ENCODE measurements at places on chromosomes 6 and 20. TPM values are rescaled to one million over a fixed set of nuclear protein-coding genes. Genes with fewer than 3 reads are reported as not detected.

DNA sequence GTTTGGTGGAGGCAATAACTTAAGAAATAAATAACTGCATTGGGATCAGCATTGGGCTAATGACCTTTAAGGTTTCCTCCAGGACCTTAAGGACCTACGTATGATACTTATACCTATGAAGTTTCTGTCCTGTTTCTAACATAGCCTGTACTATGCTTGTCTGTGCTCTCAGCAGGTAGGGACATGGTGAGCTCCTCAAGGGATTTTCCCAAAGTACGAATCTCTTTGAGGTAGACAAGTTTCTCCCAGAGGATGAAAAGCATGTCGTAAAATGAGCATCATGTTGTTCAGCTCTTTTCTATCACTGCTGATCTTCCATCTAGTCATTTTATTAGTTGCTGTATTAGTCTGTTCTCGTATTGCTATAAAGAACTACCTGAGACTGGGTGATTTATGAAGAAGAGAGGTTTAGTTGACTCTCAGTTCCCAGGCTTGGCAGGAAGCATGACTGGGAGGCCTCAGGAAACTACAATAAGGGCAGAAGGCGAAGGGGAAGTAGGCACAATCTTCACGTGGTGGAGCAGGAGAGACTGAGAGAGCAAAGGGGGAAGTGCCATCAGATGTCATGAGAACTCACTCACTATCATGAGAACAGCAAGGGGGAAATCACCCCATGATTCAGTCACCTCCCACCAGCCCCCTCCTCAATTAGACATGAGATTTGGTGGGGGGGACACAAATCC is 77.8 kb upstream of the TGM3 start:
- DNase-seq: no peak

- DNase-seq: no peak
Observed at GRCh38 chr6:152189736-152190135, 382.3 kb downstream of the ESR1 start.

- no peak for DNase-seq
Observed at GRCh38 chr6:11011787-11012234, 32.3 kb downstream of the ELOVL2 start.

DNA sequence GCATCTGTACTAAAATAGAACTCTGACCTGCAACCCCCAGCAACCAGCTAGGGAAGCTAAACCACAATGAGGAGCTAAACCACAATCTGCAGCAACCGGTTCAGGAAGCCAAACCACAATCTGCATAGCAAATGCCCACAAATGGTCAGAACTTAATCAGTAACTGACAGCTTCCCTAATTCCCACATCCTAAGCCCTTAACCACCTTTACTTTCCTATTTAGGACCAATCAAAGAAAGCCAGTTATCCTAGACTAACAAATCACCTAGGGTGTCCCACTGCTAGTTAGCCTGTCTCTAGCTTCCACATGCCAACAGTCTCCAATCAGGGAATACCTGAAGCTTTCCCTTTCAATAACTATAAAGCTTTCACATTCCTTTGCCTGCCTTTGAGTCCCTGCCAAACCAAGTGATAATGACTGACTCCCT is 424.6 kb upstream of the PTCHD4 start:
- DNase-seq: no peak

- DNase-seq: no peak
Observed at GRCh38 chr6:43297644-43298564, at the start of gene SLC22A7. Gene SLC22A7, plus strand, starts transcription at chr6:43298260. Its CDS starts 99 bp downstream, at chr6:43298359.

- peak; percentile 84 for DNase-seq
Observed at GRCh38 chr6:164085091-164086075, 670.9 kb downstream of the QKI start.

DNA sequence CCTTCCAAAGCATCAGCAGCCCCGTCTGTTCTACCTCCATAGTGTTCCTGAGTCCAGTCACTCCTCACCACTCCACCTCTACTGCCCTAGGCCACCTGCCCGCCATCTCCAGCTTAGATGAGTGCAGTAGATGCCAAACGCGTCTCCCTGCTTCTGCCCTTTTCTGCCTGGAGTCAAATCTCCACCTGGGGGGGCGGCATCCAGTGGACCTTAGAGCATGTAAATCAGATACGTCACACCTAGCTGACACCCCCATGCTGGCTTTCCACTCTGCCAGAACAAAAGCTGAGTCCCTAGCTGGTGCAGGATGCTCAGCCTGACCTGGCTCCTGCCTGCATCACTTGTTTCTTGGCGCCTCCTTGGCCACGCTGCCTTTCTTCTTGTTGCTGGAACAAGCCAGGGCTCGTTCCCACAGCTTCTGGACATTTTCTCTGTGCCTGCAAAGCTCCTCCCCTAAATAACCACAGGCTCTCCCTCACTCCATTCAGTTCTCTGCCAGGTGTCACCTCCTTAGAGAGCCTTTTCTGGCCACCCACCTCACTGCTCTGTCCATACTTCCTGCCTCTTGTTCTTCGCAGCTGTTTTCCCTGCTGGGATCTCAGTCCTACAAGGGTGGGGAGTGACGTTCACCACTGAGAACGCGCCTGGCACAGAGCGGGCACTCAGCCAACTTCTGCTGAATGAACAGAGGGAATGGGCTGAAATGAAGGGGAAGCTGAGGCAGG is 5.8 kb downstream of the DDR1 start:
- DNase-seq: no peak

GRCh38 chr20:1072258-1072657 is 46.1 kb upstream of the PSMF1 start:
- DNase-seq: no peak

GRCh38 chr6:69128411-69128810 is 493.3 kb downstream of the ADGRB3 start:
- DNase-seq: no peak

DNA sequence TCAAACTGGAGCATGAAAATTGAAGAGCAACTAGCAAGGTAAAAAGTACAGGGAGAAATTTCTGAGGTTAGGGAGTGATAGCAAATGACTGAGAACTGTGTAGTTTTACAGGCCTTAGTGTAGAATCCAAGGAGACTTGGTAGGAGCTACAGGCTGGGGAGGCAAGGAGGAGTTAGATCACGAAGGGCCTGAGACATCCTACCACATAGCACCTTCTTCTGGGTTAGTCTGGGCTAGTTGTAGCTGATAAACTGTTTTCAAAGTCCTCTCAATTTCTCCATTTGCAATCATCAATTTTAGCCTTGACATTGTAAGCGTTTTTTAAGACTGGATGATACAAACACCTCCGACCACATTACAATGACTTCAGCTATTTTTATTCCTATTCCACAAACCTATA is 209.7 kb downstream of the TMEM200A start:
- DNase-seq: no peak

GRCh38 chr6:48080227-48081009 is 30.6 kb downstream of the PTCHD4 start:
- DNase-seq: peak; percentile 18

DNA sequence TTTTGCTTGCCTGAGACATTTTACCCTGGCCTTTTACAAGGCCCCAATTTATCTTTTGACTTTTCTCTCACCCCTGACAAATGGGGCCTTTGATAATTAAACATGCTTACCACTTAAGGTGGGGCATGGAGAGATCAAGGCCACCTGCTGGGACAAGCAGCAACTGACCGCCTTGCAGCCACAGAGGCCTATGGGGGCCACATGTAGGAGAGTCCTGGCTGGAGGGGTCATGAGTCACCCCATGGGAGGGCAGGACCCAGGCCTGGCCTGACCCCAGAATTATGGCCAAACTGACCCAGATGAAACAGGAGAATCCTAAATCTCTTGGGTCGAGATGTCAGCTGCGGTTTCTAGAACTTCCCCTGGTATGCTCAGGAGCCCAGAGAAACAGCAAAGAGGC is 8.5 kb upstream of the OCSTAMP start:
- DNase-seq: no peak

GRCh38 chr6:83613378-83613777 is 95.5 kb downstream of the SNAP91 start:
- DNase-seq: no peak

GRCh38 chr20:54337144-54337543 is 129.3 kb downstream of the PFDN4 start:
- no peak for DNase-seq

- no peak for DNase-seq
Observed at GRCh38 chr20:57398231-57398821, 7.1 kb downstream of the RBM38 start.

DNA sequence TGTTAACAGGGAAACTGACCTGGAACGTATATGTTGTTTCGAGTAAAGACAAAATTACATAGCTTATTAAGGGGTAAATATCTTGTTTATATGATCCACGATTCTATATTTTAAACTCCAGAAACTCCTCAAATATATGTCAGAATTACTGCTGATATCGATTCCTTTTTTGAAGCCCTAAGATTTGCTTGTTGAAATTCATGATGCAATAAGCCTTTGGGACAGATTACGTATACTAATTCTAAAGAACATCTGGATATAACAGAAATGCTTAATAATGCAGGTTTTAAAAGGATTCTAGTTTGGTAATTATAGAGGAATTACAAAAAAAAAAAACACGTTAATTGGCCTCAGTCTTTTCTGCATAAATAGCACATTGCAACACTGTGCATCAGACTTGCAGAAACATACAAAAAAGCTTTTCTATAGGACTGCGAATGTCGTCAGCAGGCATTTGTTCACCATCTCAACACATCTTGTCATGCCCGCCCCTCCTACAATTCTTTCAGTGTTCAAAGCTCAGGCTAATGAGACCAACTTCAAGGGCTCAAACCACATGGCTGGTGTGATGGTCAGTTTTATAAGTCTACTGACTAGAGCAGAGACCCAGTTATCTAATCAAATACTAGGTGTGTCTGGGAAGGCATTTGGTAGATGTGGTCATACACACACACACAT is 74.9 kb downstream of the AGPAT4 start:
- DNase-seq: no peak

GRCh38 chr6:55866128-55866527 is 9.3 kb downstream of the BMP5 start:
- DNase-seq: no peak

DNA sequence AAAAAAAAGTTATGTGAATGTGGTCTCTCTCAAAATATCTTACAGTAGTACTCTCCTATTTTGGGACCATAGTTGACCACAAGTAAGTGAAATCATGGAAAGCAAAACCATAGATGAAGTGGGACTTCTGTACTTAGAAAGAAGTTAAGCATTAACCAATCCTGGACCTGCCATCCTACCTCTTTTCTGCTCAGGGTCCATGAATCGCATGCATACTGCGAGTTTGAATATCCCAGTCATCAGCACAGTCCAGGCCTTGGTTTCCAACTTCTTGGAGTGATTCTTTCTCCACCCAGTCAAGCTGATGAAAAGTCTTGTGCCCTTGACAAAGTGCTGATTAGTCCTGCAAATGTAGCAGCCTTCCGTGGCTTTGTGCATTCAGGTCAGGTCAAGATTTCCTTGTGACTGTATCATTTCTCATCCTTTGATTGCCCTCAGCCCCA is 46.0 kb downstream of the RNF217 start:
- DNase-seq: no peak

GRCh38 chr6:6438286-6438685 is 117.8 kb upstream of the F13A1 start:
- no peak for DNase-seq

DNA sequence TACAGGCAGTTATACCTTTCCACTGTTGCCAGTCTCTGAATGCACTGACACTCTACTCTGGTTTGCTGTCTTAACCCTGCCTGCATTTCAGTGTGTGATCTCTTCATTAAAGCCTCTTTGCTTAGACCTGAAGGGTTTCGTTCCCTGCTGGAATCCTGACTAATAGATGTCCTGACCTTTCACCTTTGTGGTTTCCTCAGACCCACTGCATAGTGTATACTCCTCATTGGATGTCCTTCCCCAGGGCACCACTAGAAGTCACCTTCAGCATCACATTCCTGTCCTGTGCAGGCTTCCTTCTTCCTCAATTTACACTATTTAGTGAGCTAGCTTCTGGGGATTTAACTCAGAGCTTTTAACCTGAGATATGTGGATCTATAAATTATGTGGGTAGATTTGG is 120.6 kb downstream of the RCAN2 start:
- DNase-seq: no peak

DNA sequence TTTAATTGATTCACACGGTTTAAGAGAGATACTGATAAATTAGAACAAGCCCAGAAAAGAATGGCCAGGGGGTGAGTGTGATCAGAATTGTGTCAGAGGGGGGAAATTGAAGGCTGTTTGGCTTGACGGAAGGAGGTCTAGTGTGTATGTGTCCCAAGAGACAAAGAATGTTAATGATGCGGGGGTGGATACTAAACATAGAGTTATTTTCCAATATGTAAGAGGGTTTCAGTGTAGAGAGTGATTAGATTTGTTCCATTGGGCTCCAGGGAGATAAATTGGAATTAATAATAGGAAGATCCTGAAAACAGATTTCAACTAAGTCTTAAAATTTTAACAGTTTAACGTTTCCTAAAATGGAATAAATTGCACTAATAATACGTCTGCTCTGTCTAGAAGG is 38.1 kb upstream of the UTRN start:
- peak; percentile 67 for DNase-seq

- DNase-seq: peak; percentile 89
Observed at GRCh38 chr6:154164397-154164796, 125.4 kb downstream of the OPRM1 start.

IMPG1 gene
- polyA plus RNA-seq: 0.82 TPM

- DNase-seq: no peak
Observed at GRCh38 chr6:11136809-11137208, 25.3 kb upstream of the ERVFRD-1 start.

GRCh38 chr6:141598487-141598886 is 534.2 kb upstream of the GJE1 start:
- DNase-seq: no peak

All from muscle of back (tissue), 13 donors.